ENCODE measurements at places on chromosomes 16 and 17.

GRCh38 chr16:67246756-67247191, 507 bp downstream of the FHOD1 start:
- no peak for DNase-seq

GRCh38 chr17:80123791-80124190, 22.4 kb downstream of the GAA start:
- no peak for DNase-seq

- no peak for DNase-seq
Measured at GRCh38 chr16:8920645-8921346, 38.6 kb downstream of the LITAFD start.

- DNase-seq: peak; percentile 60
Measured at GRCh38 chr17:52035336-52035915, 123.1 kb downstream of the CA10 start.

- no peak for DNase-seq
Measured at GRCh38 chr17:62703261-62703775, 75.8 kb downstream of the MRC2 start.

DNA sequence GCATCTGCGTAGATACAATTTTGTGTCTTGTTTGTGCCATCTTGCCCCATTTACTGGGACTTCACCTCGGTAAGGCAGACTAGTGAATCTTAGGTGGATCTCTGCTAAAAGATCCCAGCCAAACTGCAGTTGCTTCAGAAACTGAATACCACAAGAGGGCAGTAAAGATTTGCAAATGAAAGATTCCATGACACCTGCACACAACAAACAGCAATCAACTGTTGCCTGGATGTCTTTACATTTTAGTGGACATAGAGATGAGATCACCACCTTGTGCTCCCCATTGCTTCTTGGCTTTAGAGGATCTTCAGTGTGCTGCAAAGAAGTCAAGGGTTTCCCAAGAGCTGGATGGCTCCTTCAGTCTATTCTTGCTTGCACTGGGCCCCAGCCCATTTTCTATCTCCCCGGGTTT, 119.2 kb upstream of the CACNG5 start:
- DNase-seq: peak; percentile 36
